Hematopoietic multipotent progenitor cell (in vitro differentiated cells): ENCODE measurements at places on chromosomes 11 and 22.

DNA sequence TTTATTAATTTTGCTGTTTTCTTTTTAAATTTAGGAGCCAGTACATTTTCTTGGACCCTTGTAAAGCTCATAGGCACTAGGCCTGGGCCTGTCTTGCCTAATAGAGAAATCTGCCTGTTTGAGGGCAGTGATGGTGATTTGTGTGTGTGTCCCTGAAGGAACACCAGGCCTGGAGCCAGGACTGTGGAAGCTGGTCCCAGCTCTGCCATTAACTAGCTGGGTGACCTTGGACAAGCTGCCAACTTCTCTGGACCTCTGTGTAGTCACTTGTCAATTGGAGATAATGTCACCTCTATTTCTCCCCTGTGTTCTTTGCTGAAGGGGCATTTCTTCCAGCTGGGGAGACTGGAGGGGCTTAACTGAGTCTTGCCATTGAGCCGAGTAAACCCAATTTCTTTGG, 16.0 kb upstream of the FTH1 start:
- no peak for DNase-seq

DNA sequence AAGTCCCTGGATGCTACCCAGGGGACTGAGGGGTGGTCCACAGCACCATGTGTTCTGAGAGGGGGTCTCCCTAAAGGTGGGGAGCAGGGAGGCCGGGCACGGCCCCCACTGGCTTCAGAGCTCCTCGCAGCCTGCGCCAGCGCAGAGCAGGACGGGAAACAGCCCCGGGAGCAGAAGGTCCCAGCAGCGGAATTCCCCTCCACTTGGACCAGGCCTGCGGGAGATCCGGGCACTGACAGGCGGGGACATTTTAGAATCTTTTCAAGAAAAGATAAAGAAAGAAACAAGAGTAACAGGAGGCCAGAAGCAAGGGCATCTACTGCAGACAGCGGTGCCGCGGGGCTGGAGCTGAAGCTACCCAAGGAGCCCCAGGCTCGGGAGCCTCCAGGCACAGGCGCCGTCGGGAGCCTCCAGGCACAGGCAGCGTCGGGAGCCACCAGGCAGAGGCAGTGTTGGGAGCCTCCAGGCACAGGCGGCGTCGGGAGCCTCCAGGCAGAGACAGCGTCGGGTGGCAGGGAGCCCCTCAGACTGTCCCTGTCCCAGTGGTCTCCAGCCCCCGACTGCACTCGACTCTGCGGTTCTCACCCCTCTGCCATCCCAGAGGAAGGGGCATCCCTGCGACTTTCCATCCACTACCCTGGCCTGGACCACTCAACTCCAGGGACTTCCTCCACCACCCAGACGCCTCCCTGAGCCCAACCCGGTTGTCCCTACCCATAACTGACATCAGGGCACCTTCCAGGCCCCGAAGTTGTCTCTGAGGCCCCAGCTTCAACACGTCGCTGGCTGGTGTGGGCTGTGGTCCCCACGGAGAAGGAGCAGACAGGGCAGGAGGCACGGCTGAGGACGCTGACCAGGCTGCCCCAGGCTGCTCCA, 211.1 kb downstream of the BRD1 start:
- no peak for DNase-seq

GRCh38 chr11:33264926-33265325, 7.7 kb downstream of the HIPK3 start:
- no peak for DNase-seq

DNA sequence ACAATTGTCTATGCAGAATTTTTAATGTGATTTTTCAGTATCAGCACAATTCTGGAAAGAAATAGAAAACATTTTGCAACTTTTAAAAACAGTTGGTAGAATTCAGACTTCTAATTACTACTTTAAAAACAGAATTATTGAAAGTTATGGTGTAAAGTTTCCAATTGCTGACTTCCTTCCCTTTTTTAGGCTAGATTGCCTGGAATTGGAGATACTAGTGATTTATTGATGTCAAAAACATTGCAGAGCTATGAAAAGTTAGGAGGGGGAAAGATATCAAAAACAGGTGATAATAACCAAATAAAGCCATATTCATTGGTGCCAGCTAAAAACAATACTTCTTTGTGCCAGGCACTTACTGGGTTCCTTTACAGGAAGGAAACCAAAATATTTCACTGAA, 485.5 kb downstream of the TMEM135 start:
- no peak for DNase-seq

GRCh38 chr22:23113847-23114720, 27.7 kb downstream of the RSPH14 start:
- no peak for DNase-seq

DNA sequence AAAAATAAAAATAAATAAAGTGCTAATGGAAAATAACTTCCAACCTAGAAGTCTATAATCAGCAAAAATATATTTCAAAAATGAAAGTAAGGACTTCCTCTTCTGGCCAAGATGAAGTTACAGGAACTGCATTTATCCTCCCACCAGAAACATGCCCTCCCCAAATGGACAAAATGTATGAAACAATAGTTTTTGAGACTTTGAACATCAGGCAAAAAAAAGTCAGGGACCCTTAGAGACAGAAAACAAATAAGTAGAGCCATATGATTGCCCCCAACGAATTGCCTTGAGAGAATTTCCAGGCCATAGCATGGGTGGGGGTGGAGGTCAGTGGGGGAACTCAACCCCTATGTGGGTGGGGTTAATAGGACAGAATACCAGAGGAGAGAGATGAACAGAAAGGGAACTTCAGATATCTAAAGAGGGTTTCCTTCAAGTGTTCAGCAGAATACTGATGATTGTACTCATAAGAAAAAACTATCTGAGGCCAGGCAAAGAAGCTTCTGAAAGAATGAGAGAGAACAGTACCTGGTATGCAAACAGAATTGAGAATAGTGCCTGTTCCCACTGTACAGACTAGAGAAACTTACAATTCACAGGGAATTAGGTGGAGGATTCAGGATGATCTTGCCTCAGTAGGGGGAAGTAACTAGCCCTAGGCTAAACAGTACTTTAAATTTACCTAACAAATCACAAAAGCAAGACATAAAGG, 26.6 kb upstream of the IL10RA start:
- no peak for DNase-seq

- DNase-seq: no peak
Observed at GRCh38 chr22:33035272-33035863, 22.8 kb downstream of the SYN3 start.

DNA sequence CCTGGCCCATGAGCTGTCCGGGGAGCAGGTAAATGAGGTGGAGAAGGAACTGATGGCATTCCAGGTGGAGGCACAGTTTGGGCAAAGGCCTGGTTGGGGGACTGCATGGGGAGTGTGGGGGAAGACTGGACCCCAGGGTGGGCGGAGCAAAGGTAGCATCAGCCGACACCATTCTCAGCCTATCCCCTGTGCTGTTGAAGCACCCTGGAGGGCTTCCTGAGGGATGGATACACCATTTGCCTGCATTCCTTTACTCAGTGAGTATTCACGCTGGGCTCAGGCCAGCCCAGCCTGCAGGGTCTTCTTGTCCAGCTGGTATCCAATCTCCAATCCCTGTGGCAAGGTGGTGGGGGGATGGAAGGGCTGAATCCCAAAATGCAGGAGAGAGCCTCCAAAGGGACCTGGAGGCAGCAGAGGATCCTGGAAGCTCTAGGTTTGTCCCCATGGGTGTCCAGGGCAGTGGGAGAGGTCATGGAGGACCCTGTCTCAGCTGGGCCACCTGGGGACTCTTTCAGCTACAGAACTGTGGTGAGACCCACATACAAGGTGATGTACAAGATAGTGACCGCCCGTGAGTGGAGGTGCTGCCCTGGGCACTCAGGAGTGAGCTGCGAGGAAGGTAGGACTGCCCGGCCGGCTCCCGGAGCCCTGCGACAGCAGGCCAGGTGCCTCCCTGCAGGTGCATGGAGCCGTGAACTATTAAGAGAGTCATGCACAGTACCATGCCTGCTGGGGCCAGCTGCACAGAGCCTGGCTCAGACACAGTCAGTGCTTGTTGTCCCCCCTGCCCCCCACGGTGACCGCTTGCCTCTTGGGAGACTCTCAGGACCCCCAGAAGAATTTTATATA, 9.5 kb downstream of the EMID1 start:
- no peak for DNase-seq

DNA sequence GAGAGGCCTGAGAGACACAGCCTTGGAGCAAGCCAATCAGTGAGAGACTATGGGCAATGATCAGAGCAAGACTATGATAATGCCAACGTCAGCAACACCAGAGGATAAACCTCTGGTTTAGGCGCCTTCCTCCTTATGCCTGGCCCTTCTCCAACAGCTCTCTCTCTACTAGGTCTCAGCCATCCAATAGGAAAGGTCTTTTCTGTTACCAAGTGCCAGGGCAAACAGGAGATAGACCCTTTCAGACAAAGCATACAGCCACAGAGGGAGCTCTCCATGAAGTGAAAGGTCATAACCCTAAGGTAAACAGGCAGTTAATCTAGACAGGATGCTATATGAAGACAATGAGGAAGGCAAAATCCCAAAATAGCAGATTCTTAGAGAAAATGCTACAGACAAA, 9.5 kb downstream of the STK33 start:
- peak; percentile 19 for DNase-seq

DNA sequence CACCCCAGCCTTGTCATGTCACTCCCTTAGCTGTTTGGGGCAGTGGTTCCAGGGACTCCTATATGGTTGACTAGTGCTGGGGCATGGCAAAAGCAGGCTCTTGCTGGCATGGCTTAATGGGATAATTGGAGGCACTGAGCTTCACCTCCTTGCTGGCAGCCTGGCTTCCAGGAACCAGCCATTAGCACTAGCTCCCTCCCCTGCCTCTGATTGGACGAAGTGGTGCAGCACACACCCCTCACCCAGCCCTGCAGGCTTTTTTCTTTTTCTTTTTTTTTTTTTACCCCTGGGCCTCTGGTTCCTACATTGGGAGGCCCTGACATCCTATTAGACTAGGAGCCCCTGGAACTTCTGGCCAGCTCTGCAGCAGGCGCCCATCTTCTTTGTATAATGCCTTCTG, 18.6 kb downstream of the PHLDB1 start:
- no peak for DNase-seq

DNA sequence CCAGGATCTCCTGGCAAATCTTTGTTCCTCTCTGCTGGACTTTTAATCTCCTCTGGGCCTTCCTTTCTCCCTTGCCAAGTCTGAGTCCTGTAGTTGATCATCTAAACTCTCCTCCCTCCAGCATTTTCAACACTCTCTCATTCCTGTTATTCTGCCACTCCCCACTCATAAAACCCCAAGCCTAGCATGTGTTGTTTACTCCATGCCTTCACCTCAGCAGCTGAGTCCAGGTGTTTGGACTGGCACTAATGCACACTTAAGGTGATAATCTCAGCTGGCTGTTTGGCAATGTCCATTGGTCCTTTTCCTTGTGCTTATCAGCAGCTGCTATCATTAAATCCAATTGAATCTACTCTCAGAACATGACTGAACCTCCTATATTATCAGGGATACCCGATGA, 876.8 kb upstream of the TENM4 start:
- no peak for DNase-seq

GRCh38 chr11:97847730-97848129, 1173.0 kb upstream of the CNTN5 start:
- DNase-seq: no peak

DNA sequence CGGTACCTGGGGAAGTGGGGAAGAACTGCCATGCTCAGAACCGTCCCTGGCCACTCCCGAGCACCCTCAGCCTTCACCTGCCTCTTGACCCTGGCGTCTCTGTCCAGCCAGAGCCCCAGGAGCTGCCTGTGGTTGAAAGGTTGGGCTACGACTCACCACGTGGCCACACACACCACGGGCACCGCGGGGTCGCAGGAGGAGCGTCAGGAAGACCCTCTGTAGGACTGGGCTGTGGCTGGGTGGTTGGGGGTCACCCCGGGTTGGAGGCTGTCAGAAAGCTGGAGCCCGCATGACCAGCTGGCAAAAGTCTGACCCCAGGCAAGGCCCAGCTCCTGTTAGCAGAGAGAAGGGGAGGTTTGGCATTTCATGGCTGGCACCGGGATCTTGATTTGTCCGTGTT, 11.5 kb downstream of the KRTAP5-5 start:
- no peak for DNase-seq

- DNase-seq: no peak
Observed at GRCh38 chr22:46043816-46044620, 67.1 kb upstream of the WNT7B start.

DNA sequence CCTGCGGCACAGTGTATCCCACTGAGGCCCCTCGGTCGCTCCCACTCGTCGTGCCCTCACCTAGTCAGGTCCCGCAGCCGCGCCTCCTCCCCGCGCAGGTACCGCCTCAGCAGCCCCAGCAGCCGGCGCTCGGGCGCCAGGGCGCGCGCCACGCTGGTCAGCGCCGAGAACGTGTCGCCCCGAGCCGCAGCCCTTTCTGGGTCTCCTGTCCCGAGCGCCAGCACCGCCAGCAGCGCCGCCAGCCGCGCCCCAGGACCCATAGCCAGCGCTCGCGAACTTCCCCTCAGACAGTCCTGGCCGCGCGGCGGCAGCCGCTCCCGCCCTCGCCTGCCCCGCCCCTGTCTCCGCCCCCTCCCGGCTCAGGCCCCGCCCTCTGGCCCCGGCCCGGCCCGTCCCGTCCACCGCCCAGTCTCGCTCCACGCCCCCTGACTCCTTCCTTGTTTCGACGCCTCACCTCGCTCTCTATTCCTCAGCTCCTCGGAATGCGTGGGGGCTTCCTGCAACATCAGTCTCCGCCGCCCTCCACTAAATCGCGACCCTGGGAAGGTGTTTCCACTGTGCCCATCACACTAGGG, at the start of gene P4HA3:
P4HA3 (minus strand) TSS at position 289 of the 575 bp plus-strand sequence; CDS start at position 260, 29 bp downstream.
- peak; percentile 67 for DNase-seq

- DNase-seq: no peak
Observed at GRCh38 chr11:134850566-134850965, 438.5 kb upstream of the B3GAT1 start.

DNA sequence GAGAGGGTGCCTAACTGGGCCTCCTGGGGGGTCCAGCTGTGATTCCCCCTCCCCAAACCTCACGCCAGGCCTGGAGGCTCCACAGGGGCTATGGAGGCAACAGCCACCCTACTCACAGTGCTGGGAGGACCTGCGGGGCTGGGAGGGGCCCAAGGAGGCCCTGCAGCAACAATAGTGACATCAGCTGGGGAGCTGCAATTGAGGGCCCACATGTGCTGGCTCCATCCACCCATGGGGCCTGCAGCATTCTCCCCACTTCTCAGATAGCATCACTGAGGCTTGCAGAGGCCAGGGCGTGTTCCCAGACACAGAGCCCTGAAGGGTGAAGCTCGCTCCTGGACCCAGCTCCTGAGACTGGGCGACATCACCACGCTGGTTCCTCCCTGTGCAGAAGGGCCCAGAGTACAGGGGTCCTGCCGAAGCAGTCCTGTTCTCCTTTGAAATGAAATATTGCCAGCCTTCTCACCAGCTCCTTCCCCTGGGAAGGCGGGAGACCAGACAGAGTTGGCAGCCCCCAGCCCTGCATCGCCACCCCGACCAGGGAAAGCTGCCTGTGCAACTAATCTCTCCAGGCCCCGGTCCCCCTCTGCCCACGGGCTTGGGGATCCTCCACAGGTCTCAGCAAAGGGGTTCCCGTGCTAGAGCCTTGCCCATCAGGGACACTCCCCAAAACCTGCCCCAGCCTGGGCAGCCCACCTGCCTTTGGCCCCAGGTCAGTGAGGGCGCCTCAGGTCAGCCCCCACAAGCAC, 8.9 kb upstream of the TBX1 start:
- DNase-seq: no peak
